ENCODE measurements at places on chromosomes 1 and 21.

- DNase-seq: no peak
Measured at GRCh38 chr1:14653461-14653960, 55.0 kb downstream of the KAZN start.

DNA sequence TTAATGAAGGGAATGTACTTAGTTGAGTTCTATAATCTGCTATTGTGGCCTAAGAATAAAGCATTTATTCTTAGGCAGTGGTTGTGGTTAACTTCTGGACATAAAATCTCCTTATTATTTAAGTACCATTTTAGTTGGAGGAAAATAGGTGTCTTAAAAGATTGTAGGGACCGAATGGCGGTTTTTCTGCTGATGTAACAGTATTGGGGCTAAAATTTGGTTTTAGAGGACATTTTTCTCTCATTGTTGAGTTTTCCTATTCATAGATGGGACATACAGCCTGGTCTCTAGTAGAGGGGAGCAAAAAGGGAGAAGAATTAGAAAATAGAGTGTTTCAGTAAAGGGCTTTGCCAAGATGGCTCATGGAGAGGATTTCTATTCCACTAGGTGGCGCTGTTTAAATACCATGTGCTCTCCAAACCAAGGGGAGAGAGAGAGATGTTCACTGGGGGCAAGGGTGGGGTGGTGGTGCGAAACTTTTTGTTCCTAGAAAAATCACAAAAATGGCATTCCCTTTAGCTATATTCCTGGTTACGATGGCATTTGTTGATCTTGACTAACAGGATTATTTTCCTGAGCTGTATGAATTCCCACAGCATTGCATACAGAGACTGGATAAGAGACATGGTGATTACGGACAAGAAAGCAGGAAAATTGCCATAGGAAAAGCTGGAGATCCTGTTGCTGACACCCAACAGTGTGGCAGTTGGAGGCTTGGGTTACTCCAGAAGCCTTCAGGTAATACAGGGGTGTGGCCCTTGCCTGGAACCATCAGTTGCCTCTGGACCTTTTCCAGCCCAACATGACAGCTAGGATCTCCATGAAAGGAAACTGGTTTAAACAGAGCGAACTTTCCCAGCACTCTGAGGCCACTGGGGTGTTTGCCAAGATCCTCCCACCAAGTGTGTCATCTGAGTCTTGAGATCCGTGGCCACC is 18.2 kb upstream of the FCGR2A start:
- DNase-seq: no peak

- DNase-seq: no peak
Measured at GRCh38 chr1:159737238-159737916, 23.0 kb upstream of the CRP start.

DNA sequence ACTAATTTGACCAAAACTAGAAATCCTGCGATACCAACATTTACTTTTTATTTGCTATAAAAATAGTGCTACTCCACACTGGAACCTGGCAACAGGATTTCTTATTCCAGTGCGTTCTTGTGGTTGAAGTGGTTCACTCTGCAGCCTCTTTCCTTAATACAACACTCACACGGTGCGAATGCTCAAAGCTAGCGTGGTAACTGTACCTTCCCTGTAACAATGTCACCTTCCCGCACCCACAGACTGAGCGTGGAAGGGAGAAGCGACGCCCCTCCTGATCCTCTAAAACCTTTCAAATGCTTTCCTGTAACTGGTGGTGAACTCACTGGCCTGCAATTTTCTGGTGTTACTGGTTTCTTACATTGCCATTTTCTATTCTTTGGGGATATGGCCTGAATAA is 132.2 kb downstream of the LRRC53 start:
- no peak for DNase-seq

GRCh38 chr1:44842862-44843655 is at the start of gene PTCH2:
Gene PTCH2, minus strand, starts transcription at chr1:44843253. Its CDS starts 321 bp downstream, at chr1:44842932.
- no peak for DNase-seq

DNA sequence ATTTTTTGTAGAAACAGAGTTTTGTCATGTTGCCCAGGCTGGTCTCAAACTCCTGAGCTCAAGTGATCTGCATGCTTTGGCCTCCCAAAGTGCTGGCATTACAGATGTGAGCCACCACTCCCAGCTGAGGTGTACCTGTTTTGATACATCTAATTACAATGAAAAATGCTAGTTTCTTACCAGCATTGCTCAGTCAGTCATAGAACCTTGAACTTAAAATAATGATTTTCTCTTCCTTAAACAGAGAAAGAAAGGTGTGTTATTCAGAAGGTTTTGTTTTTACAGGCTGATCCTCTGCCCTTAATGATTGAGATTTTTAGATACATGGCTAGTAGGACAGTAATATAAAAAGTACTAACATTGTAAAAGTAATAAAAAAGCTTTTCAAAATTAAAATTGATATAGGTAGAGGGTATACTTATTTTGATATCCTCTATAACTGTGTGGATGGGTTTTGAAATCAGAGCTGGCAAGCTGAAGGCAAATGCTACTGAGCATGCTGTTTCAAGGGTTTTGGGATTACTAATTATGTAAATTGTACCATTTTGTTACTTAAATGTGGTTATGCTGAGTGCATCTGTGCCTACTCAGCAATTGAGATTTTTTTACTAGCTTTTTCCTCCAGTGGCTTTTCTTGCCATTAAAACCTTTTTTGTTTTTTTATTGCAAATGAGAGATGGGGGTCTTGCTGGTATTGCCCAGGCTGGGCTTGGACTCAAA is 16.1 kb downstream of the PRRC2C start:
- no peak for DNase-seq

Data from activated T-helper 1 cell treated with Interleukin-2 at 50 U/mL for 16 hours (primary cell).